ENCODE measurements at places on chromosomes 5 and 9. TPM values are rescaled to one million over a fixed set of nuclear protein-coding genes. Genes with fewer than 3 reads are reported as not detected.

Gene IFNA13
- polyA plus RNA-seq, result 0.12 TPM

Gene PCDHB2
- polyA plus RNA-seq, result 1.7 TPM

Gene CTSV
- polyA plus RNA-seq, result 19.9 TPM

Gene CATSPER3
- 1.4 TPM for polyA plus RNA-seq

Gene UBLCP1
- polyA plus RNA-seq, result 25.4 TPM

Gene LECT2
- not detected for polyA plus RNA-seq

Gene CNTNAP3B
- polyA plus RNA-seq, result 11.7 TPM

Gene DMRT3
- not detected for polyA plus RNA-seq

Gene FGF10
- polyA plus RNA-seq, result 5.7 TPM

Gene GAPT
- polyA plus RNA-seq, result 0.57 TPM

All from large intestine (tissue), 12 donors.